T-helper 1 cell (primary cell): ENCODE measurements at places on chromosomes 3 and 15.

DNA sequence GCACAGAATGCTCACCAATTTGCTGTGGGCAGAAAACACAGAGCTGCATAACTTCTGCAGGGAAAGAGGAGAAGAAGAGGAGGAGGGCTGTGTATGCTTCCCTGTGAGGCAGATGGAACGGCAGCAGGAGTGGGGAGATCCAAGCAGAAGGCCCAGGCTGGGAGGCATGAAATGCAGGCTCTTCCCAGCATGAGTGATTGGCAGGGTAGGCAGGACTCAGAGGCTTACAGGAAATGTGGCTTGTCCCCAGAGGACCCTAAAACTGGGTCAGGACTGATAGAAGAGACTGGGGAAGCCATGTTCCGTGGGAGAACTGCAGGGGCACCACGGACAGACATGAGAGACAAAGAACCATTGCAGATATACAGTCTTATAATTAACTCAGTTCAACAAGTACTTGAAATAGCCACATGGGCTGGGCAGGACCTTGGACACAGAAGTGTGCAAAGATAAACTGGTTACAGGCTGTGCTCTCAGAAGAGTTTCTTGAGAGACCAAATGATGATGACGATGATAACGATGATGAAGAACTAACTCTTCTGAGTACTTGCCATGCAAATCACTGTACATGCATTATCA is 286.9 kb downstream of the EPHB1 start:
- DNase-seq, result no peak

- DNase-seq, result no peak
Measured at GRCh38 chr3:112350018-112350810, 17.3 kb downstream of the CD200 start.

GRCh38 chr3:183980403-183980802 is 37.3 kb downstream of the ABCC5 start:
- no peak for DNase-seq

GRCh38 chr15:74844319-74845207 is 1.6 kb upstream of the ULK3 start:
- no peak for DNase-seq

DNA sequence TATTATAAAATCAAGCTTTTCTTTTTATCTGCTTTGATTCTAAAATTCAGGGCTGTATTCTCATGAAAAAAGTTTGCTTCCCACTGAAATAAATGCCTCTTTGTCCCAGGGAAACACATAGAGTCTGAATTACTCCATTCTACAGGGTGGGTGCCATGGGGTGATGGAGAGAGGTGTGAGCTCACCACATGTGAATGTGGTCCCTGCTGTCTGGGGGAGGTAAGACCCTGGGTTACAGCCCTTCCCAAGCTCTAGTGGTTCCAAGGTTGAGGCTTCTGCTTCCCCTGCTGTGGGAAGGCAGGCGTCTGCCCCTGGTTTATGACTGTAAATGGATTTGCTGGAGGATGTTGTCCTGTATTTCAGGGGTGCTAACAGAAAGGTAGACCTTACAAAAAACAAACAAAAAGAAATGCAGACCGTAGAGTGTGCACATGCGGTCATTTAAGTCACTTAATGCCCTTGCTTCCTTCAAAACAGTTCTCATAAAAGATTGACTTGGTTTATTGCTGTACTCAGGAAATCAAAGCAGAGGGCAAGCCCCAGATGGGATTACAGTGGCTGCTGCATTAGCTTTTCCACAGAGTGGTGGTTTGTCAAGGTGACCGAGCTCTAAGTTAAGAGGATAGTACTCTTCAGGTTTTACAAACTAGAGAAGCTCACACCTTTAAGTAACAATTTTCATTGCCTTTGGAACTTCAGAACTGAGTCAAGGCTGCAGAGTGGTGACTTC is 49.2 kb downstream of the CTDSPL start:
- no peak for DNase-seq

DNA sequence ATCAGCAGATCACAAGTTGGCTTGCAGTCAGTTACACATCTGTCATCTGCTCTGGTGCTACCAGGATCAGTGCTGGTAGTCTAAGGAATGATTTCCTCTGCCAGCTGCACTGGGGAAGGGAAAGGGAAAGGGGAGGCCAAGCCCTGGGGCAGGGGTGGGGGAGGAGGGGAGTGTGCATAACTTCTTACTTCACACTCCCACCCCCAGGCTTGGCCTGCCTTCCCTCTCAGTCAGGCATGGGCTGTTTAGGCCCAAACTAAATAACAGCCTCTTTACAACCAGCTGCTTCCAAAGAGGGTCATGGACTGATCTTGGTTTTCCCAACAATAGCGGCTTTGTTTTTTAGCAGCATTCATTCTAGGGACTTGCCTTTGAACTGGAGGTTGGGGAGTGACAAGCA is 86.1 kb upstream of the PSMD6 start:
- DNase-seq, result no peak

DNA sequence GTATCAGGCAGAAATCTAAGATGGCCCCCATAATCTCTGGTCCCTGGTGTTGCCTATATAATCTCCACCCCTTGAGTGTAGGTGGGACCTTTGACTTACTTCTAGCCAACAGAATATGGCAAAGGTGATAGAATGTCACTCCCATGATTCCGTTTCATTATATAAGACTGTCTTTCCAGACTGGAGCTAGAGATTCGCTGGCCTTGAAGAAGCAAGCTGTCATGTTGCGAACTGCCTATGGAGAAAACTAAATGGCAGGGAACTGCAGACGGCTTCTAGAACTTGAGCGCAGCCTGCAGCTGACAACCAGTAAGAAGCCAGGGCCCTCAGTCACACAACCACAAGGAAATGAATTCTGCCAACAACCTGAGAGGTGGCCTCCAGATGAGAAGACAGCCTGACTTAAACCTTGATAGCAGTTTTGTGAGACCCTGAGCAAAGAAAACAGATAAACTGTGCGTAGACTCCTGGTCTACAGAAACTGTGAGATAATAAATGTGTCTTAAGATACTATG is 2.2 kb upstream of the KPNA1 start:
- no peak for DNase-seq

GRCh38 chr3:124952282-124952855 is 17.8 kb upstream of the MUC13 start:
- no peak for DNase-seq

DNA sequence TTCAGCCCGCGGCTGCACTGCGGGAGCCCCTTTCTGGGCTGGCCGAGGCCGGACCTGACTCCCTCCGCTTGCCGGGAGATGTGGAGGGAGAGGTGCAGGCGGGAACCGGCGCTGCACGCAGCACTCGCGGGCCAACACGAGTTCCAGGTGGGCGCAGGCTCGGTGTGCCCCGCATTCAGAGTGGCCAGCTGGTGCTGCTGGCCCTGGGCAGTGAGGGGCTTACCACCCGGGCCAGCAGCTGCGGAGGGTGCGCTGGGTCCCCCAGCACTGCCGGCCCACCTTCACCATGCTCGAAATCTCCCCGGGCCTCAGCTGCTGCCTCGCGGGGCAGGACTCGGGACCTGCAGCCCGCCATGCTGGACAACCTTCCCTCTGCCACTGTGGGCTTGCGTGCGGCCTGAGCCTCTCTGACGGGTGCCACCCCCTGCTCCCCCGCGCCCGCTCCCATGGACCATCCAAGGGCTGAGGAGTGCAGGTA is 733.5 kb upstream of the CCDC54 start:
- DNase-seq, result no peak

DNA sequence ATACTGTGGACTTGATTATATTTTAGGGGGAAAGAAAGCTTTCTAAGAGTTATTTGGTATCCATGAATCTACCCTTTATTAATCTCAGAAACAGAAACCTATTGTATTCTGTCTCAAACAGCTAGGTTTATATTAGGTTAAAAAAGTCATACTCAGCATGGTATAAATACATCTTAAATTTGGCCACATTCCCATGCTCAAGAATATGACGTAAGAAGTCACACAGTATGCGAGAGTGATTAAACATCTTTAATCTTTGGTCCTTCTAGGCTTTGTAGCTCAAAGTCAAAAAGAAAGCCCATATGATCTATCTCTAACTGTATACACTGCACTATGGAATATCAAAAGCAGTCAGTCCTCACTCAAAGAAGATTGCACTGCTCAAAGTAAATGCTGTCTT is 131.4 kb downstream of the EPHA3 start:
- no peak for DNase-seq

DNA sequence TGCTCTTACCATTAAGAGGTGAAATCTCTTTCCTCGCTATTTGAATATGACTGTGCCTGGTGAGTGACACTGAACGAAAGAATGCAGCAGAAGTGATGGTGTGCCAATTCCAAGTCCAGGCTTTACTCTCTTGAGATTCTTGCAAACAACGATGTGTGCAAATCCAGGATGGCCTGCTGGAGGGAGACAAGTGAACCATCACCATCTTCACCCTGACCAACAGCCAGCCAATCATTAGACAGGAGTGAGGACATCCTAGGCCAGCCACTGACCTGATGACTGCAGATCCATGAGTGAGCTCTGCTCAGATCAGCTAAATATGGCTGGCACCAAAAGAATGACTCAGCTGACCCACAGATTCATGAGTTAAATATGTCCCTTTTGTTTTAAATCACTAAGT is 878.0 kb downstream of the PDCD6IP start:
- DNase-seq, result no peak

GRCh38 chr3:113551820-113552219 is 19.5 kb downstream of the SIDT1 start:
- no peak for DNase-seq

DNA sequence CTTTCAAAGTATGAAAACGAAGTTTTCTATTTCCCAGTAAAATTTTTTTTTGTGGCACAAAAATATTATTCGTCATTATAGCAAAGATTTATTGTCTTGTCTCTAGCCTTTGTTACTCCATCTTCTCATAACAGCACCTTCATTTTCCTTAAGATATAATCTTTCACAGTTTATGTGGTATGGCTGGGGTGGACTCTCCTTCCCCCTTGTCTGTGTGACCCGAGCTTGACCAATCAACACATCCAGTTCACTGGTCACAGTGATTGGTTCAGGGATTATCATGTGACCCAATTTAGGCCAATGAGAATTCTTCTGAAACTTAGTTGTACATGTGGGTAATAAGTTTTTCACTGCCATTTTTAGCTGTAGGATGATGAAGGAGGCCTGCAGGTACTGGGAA is 71.2 kb upstream of the DCBLD2 start:
- DNase-seq, result no peak

- DNase-seq, result no peak
Measured at GRCh38 chr15:26882112-26882511, 15.2 kb downstream of the GABRA5 start.

GRCh38 chr3:86814321-86814720 is 176.6 kb downstream of the VGLL3 start:
- DNase-seq, result no peak
